ENCODE measurements at places on chromosomes 12 and 14. TPM values are rescaled to one million over a fixed set of nuclear protein-coding genes. Genes with fewer than 3 reads are reported as not detected.

GRCh38 chr14:90319634-90320541 is 11.9 kb downstream of the NRDE2 start:
- DNase-seq: no peak

DNA sequence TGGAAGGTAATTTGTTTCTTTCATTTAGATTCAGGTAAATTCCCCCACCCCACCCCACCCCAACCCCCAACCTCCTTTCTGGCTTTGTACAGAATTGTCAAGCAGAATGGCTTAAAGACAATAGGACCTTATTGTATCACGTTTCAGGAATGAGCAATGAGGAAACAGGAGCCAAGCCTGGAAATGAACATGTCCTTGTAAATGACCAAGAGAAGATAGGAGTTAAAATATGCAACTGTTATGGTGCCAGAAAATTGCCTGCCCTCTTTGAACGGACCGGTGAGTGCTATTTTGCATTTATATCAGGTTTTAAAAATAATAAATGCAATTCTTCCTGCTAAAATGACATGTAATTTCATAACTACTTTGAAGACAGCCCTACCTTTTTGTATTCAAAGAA is 141.6 kb upstream of the PELI2 start:
- DNase-seq: no peak

DNA sequence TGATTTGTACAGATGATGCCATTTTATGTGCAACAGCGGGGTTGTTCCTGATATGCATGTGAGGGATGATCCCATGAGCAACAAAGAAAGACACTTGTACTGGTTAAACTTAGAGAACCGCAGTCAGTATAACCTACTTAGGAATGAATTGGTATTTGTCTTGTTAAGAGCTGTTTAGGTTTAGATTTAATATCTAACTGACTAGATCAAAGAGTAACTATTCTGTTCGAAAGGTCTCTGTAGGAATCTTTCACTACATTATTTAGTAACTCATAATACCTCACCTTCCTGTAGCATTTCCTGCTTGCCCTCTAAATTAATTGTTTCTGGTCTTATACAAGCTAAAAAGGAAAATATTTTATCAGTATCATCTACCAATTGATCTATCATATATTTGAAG is 350.4 kb downstream of the TRHDE start:
- no peak for DNase-seq

- no peak for DNase-seq
Measured at GRCh38 chr14:59331217-59331616, 134.0 kb downstream of the GPR135 start.

KRT6C gene
- total RNA-seq: 0.39 TPM
